ENCODE measurements at places on chromosomes 11 and 22. TPM values are rescaled to one million over a fixed set of nuclear protein-coding genes. Genes with fewer than 3 reads are reported as not detected.

Gene FZD4
- total RNA-seq: 1.9 TPM

Gene MISFA
- total RNA-seq: 1.4 TPM

Gene MUC5AC
- total RNA-seq: not detected

Gene GTSE1
- total RNA-seq: 15.6 TPM

Gene LINC01488
- total RNA-seq: 3.6 TPM

Gene DENND6B
- total RNA-seq: 0.66 TPM

Gene OR52A5
- total RNA-seq: not detected

Gene KIF18A
- total RNA-seq: 16.1 TPM

Gene LARGE2
- 0.16 TPM for total RNA-seq

Gene SLC3A2
- total RNA-seq: 765 TPM

Gene MPPED2
- total RNA-seq: 3.7 TPM

Gene PEX16
- 25.8 TPM for total RNA-seq

Gene VPREB1
- total RNA-seq: not detected

Gene TSPAN18
- total RNA-seq: not detected

Gene RASGRP2
- 0.19 TPM for total RNA-seq

Gene BATF2
- 0.45 TPM for total RNA-seq

Gene BLID
- not detected for total RNA-seq

Gene TRIM48
- total RNA-seq: 3.0 TPM

Gene KCNE3
- not detected for total RNA-seq

Gene FAM118A
- 29.2 TPM for total RNA-seq

Gene FGF3
- total RNA-seq: not detected

Gene ZNF214
- total RNA-seq: 1.2 TPM

Gene TMEM86A
- 5.3 TPM for total RNA-seq

Gene PPME1
- 47.9 TPM for total RNA-seq

Gene C11orf91
- total RNA-seq: not detected
